ENCODE measurements at places on chromosomes 5 and 9.
A peak's percentile ranks its signal among the peaks of the same experiment; 100 is the strongest.

- H3K27ac ChIP-seq, result no peak overlapping the region
- H3K4me3 ChIP-seq, result no peak overlapping the region
- DNase-seq, result no peak
These were observed 7.3 kb upstream of the CTSV start for GRCh38 chr9:97046228-97046627.

GRCh38 chr5:7094626-7095025 is 301.3 kb upstream of the ADCY2 start:
- no peak overlapping the region for H3K27ac ChIP-seq
- H3K27me3 ChIP-seq, result no peaks in the 10 kb centered on the region
- no peak overlapping the region for H3K4me3 ChIP-seq
- no peaks in the 10 kb centered on the region for H3K4me1 ChIP-seq
- no peaks in the 10 kb centered on the region for H3K36me3 ChIP-seq
- DNase-seq, result no peak

DNA sequence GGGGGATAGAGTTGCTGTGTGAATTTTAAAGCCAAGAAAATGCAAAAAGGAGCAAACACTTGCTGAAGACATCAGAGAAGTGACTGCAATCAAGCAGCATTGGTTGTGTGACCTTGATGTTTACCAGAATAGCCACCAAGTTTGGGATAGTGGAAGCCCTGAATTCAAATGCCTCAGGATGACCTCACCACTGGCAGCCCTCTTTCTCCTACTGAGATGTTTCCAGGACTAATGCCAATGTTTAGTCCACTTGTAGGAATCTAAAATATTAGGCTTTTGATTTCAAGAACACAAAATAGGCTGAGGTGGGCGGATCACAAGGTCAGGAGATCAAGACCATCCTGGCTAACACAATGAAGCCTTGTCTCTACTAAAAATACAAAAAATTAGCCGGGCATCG is 112.2 kb upstream of the NUDT12 start:
- H3K4me1 ChIP-seq, result no peaks in the 10 kb centered on the region
- no peaks in the 10 kb centered on the region for H3K36me3 ChIP-seq
- no peak overlapping the region for H3K27ac ChIP-seq

- no peaks in the 10 kb centered on the region for H3K27me3 ChIP-seq
- H3K4me1 ChIP-seq, result no peaks in the 10 kb centered on the region
- DNase-seq, result no peak
- H3K4me3 ChIP-seq, result no peak overlapping the region
- no peak overlapping the region for H3K27ac ChIP-seq
These were observed 701.0 kb downstream of the NR2F1-AS1 start for GRCh38 chr5:92879806-92880543.

DNA sequence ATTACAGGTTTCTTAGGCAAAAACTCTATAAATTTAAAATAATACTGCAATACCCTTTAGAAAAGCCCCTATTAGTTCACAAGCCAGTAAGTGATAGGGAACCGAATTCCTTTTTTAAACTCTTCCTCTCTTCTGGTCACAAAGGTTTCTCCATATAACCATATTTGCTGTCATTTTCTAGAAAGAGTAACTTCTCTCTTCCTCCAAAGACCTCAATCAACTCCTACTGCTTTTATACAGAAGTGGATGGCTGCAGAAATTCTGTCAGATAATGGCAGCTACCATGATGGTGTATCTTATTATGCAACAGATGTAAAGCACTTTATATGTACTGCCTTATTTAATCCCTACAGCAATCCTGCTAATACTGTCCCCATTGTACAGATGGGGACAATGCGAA is 6.2 kb downstream of the TUT7 start:
- peak overlapping the region; percentile 63 for H3K4me3 ChIP-seq
- peak overlapping the region; percentile 19 for H3K27ac ChIP-seq
- no peak for DNase-seq
- peaks cover 37% of the 10 kb centered on the region for H3K4me1 ChIP-seq
- no peaks in the 10 kb centered on the region for H3K27me3 ChIP-seq

DNA sequence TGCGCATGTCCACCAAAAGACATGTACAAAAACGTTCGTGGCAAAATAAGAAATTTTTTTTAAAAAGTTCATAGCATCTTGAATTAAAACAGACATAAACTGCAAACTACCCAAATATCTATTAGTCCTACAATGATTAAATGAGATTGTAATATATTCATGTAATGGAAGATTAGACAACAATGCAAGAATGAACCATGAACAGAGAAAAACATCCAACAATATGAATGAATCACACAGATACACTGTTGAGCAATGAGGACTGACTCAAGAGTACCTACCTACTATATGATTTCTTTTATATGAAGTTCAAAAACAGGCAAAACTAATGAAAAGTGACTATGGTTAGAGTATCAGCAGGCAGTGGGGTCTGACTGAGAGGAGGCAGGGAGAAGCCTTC is 17.9 kb upstream of the CTNNAL1 start:
- H3K36me3 ChIP-seq, result peaks cover 55% of the 10 kb centered on the region
- DNase-seq, result no peak
- H3K27me3 ChIP-seq, result no peaks in the 10 kb centered on the region
- no peak overlapping the region for H3K27ac ChIP-seq
- H3K4me1 ChIP-seq, result no peaks in the 10 kb centered on the region

- H3K4me1 ChIP-seq, result no peaks in the 10 kb centered on the region
- H3K27ac ChIP-seq, result no peak overlapping the region
- no peaks in the 10 kb centered on the region for H3K36me3 ChIP-seq
- peaks cover 58% of the 10 kb centered on the region for H3K27me3 ChIP-seq
These were observed 611.2 kb downstream of the KIF4B start for GRCh38 chr5:155624597-155625241.

- no peak for DNase-seq
- no peak overlapping the region for H3K27ac ChIP-seq
- peaks cover 25% of the 10 kb centered on the region for H3K27me3 ChIP-seq
- no peak overlapping the region for H3K4me3 ChIP-seq
These were observed 1.5 kb downstream of the SPOCK1 start for GRCh38 chr5:137497396-137498290.

GRCh38 chr9:108336575-108336974 is 519.2 kb downstream of the ACTL7B start:
- H3K4me3 ChIP-seq, result no peak overlapping the region
- no peak for DNase-seq
- no peaks in the 10 kb centered on the region for H3K27me3 ChIP-seq
- H3K4me1 ChIP-seq, result no peaks in the 10 kb centered on the region

- no peaks in the 10 kb centered on the region for H3K27me3 ChIP-seq
These were observed 60.3 kb downstream of the MAPKAP1 start for GRCh38 chr9:125646621-125647100.

DNA sequence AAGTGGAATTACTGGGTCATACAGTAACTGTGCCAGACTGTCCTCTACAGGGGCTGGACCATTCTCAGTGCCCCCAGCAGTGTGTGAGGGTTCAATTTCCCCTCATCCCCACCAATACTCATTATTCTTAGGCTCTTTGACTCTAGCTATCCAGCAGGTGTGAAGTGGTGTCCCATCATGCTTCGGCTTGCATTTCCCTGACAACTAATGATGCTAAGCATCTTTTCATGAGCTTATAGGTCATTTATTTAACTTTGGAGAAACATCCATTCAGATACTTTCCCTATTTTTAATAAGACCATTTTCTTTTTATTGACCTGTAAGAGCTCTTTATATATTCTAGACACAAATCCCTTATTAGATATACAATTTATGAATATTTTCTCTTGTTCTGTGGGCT is 63.6 kb downstream of the ADAMTS2 start:
- H3K4me1 ChIP-seq, result no peaks in the 10 kb centered on the region
- H3K27ac ChIP-seq, result no peak overlapping the region

- no peaks in the 10 kb centered on the region for H3K36me3 ChIP-seq
- H3K27me3 ChIP-seq, result peaks cover 46% of the 10 kb centered on the region
- H3K27ac ChIP-seq, result no peak overlapping the region
These were observed 4.1 kb downstream of the TRIO start for GRCh38 chr5:14147210-14147609.

GRCh38 chr5:73915345-73915744 is 289.3 kb downstream of the ARHGEF28 start:
- H3K4me1 ChIP-seq, result no peaks in the 10 kb centered on the region
- no peaks in the 10 kb centered on the region for H3K36me3 ChIP-seq
- H3K4me3 ChIP-seq, result no peak overlapping the region
- H3K27me3 ChIP-seq, result no peaks in the 10 kb centered on the region
- no peak overlapping the region for H3K27ac ChIP-seq

GRCh38 chr5:76660360-76660759 is 37.2 kb upstream of the F2RL2 start:
- H3K4me1 ChIP-seq, result peaks cover 23% of the 10 kb centered on the region
- no peak for DNase-seq
- peak overlapping the region; percentile 44 for H3K27ac ChIP-seq

- H3K36me3 ChIP-seq, result peaks cover 21% of the 10 kb centered on the region
- H3K4me3 ChIP-seq, result peak overlapping the region; percentile 83
- no peaks in the 10 kb centered on the region for H3K27me3 ChIP-seq
- peaks cover 24% of the 10 kb centered on the region for H3K4me1 ChIP-seq
These were observed 1.6 kb downstream of the MGAT4B start for GRCh38 chr5:179805070-179805528.

DNA sequence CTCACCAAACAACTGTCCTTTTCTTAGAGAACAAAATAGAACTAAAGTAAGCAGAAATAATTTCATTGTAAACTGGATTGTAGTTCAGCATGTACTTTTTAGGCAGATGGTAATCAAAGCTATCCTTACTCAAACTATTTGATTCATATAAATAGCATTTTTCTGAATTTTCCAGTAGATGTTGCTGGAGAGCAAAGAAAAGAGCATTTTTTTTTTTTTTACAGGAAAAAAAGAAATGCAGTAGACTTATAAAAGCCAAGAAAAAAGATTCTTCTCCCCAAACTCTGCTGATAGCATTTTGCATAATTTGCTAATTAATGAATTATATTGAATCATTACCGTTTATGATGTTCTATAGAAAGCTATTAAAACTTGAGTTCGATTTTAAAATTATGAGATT is 715.3 kb upstream of the WWC1 start:
- peaks cover 6% of the 10 kb centered on the region for H3K27me3 ChIP-seq
- H3K36me3 ChIP-seq, result no peaks in the 10 kb centered on the region
- H3K27ac ChIP-seq, result no peak overlapping the region
- H3K4me3 ChIP-seq, result no peak overlapping the region
- H3K4me1 ChIP-seq, result no peaks in the 10 kb centered on the region
- DNase-seq, result no peak

GRCh38 chr9:38263532-38263931 is 129.0 kb upstream of the ALDH1B1 start:
- no peak overlapping the region for H3K4me3 ChIP-seq
- peaks cover 21% of the 10 kb centered on the region for H3K27me3 ChIP-seq
- no peak overlapping the region for H3K27ac ChIP-seq
- no peak for DNase-seq
- no peaks in the 10 kb centered on the region for H3K36me3 ChIP-seq

DNA sequence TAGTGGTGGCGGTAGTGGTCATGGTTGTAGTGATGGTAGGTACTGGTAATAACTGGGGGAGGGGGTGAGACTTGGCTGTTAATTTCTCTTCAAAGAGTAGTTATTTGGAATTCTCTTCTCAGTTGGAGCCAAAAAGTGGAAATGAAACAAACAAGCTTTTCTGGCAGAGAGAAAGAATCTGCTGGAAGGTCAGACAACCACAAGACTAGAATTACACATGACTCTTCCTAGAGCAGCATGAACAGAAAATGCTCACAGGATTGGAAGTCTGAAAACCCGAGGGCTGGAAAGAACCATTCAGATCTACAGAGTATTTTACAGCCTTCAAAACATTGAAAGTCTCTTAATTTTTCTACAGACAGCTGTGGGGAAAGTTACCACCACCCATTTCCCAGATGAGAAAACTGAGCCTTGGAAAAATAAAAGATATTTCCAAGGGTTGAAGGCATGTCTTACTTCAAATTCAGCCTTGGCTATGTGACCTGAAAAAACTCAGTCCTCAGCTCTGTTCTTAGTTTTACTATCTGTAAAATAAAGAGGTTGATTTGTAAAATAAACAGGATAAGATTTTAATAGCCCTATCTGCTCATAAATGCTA is 42.9 kb upstream of the TRIM32 start:
- no peaks in the 10 kb centered on the region for H3K36me3 ChIP-seq
- no peak overlapping the region for H3K4me3 ChIP-seq
- H3K4me1 ChIP-seq, result no peaks in the 10 kb centered on the region
- DNase-seq, result no peak
- no peaks in the 10 kb centered on the region for H3K27me3 ChIP-seq
- H3K27ac ChIP-seq, result no peak overlapping the region

DNA sequence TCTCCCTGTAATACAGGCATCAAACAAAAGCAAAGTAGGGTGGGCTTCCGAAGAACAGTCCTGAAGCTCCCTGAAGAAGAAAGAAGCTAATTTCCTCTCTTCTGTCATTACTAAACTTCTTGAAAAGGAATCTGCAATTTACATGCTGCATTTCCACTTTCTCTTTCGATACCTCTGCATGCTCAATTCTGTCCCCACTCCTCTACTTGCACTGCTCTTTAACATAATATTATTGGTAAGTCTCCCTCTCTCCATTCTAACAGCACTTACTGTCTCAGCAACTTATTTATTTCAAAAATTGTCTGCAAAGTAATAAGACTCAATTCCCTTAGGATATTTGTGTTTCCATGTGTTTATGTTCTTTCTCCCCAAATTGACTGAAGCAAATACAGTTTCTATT is 3.9 kb upstream of the PLPP1 start:
- H3K27me3 ChIP-seq, result peaks cover 3% of the 10 kb centered on the region
- H3K36me3 ChIP-seq, result peaks cover 3% of the 10 kb centered on the region
- H3K27ac ChIP-seq, result no peak overlapping the region
- no peak for DNase-seq

DNA sequence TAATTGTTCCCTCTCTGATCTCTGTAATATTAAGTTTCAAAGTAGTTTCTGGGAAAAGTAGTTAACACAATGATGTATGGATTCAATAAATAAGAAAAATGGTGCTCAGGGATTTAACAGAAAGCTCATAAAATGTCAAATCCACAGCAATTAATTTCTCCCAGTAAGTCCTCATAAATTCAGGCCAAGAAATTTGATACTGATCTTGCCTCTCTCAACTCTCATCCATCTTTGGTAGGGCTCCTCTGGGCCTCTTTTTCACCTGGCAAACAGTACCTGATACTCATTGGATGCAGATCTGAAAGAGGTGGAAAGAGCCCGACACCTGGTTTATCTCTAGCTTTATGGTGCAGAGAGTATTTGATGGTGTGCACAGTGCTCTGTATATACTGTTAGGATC is 106.1 kb downstream of the STK32A start:
- no peaks in the 10 kb centered on the region for H3K4me1 ChIP-seq
- H3K27ac ChIP-seq, result no peak overlapping the region
- H3K4me3 ChIP-seq, result no peak overlapping the region

GRCh38 chr9:18678821-18679590 is 205.1 kb downstream of the ADAMTSL1 start:
- H3K4me1 ChIP-seq, result no peaks in the 10 kb centered on the region
- no peak overlapping the region for H3K27ac ChIP-seq
- H3K27me3 ChIP-seq, result peaks cover 7% of the 10 kb centered on the region
- no peak overlapping the region for H3K4me3 ChIP-seq
- H3K36me3 ChIP-seq, result peaks cover 3% of the 10 kb centered on the region
